Fibroblast of skin of left biceps (primary cell): ENCODE measurements at places on chromosomes 1 and 21.

- no peak for DNase-seq
Measured at GRCh38 chr1:81596341-81596740, 204.4 kb upstream of the ADGRL2 start.

DNA sequence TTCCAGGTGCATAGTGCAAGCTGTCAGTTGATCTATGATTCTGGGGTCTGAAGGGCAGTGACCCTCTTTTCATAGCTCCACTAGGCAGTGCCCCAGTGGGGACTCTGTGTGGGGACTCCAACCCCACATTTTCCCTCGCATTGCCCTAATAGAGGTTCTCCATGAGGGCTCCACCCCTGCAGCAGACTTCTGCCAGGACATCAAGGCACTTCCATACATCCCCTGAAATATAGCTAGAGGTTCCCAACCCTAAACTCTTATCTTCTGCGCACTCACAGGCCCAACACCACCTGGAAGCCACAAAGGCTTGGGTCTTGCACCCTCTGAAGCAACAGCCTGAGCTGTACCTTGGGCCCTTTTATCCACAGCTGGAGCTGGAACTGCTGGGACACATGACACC is 65.7 kb upstream of the PKN2 start:
- DNase-seq, result no peak

DNA sequence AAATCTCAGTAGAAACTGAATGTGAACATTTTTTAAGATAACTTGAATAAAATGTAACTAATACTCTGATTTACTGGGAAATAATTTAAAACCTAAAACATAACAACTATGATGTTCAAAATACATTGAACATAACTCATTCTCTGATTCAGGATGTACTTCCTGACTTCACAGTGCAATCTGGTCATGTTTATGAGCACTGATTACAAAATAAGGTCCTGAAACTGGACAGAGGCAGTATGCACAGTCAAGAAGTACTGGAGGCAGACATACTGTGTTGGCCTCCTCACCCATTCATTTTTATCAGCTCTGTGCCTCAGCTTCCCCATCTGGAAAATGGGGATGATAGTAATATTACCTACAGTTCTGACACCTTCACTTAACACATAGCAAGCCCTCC is 651.3 kb downstream of the PTPRC start:
- no peak for DNase-seq

- no peak for DNase-seq
Measured at GRCh38 chr1:241730031-241730430, 78.0 kb downstream of the WDR64 start.

GRCh38 chr1:204680461-204680860 is 5.1 kb downstream of the LRRN2 start:
- no peak for DNase-seq

DNA sequence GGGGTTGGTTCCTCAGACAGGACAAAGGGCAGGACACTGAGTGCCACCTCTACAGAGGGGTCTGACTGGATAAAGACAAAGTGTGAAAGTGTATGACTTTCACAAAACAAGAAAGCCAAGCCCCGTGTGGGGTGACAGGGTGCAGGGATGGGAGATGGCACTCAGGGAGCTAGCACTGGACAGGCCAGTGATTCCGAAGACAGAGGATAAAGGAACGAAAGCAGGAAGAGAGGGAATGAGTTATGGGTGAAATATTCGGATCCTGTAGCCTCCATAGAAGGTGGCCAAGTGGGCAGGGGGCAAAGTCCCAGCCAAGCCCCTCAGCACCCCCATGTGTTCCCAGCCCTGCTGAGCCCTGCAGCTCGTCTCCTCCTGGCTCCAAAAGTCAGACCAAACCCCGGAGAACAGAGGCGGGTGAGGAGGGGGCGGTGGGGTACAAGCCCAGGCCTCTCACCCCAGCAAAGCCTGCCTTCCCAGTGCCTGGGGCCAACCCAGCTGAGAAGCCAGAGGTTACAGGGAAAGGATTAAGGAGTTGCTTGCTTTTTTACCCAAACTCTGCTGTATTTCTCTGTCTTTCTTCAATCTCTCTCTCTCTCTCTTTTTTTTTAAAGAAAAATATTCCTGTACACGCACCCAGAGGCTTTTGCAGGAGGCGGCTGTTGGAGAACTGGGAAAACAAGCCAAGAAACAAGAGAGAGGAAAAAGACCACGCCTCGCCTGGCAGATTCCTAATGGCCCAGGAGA is 14.0 kb upstream of the WASF2 start:
- no peak for DNase-seq

DNA sequence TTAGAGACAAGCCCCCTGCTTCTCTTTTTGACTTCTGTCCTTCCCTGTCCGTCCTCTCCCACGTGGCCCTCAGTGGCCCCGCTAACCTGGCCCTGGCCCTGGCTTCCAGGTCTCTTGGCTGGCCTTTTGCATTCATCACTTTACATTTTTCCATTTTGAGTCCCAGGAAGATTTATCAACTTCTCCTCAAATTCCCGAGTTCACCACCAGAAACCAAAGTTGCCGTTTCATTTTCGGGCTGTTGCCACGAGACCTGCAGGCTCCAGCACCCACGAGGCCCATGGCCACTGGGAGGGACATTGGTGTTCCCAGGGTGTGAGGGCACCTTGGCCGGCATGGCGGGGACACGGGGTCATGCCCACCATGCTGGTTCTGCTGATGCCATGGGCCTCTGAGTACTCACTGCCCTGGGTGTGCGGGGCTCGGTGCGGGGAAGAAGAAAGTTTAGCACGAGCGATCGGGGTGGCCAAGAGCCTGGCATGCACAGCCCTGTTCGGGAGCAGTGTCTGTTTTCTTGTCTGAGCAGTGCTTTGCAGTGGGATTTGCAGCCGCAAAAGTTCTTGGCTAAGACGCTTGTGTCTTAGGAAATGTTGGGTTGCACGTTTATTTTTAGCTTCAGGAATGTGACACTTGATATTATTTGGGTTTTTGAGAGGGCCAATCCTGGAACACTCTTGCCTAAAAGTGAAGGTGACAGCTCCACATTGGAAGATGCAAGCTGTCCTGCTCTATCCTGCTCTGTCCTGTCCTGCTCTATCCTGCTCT is 40.4 kb upstream of the ADARB1 start:
- peak; percentile 56 for DNase-seq

DNA sequence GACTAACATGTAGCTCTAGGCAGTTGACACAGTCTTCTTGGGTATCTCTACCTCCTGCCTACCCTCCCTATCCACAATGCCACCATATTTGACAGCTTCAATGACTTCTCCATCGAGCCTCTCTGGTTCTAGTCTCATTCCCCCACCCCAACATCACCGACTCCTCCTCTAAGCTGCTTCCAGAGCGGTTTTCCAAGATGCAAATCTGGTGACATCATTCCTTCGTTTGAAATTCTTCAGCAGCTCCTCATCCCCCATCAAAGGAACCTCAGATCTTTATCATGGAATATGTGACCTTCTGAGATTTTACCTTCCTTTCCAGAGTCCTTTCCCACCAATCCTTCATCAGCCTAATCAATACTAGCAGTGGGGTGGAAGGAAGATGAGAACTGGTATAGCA is 352.4 kb upstream of the RUNX1 start:
- no peak for DNase-seq

DNA sequence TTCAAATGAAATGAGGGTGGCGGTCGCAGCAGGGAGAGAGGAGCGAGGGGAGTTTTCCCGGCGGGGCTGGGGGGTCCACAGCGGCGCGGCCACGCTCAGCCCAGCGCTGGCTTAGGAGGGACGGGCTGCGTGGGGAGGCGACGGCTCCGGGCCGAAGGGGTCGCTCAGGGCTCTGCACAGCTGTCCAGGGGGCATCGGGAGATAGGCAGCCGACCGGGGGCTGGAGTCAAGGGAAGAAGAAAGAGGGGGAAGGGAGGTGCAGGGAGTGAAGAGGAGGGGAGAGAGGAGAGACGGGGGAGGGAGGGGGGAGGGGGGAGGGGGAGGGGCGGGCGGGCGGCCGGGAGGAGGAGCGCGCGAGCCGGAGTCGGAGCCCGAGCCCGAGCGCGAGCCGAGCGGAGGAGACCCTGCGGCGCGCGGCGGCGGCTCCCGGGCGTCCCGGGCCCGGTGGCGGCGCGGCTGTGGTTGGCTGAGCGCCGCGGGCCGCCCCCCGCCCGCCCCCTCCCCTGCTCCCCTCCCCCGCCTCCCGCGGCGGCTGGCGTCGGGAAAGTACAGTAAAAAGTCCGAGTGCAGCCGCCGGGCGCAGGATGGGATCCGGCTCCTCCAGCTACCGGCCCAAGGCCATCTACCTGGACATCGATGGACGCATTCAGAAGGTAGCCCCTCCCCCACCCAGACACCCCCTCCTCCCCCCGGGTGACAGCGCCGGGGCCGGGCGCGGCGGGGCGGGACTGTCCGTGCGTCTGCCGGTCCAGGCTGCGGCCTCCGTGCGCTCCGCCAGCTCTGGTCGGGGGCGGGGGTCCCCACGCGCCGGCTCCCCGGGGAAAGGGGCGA is at the start of gene PDE9A:
PDE9A (plus strand) TSS at position 391 of the 831 bp plus-strand sequence; CDS start at position 585, 194 bp downstream.
- no peak for DNase-seq

DNA sequence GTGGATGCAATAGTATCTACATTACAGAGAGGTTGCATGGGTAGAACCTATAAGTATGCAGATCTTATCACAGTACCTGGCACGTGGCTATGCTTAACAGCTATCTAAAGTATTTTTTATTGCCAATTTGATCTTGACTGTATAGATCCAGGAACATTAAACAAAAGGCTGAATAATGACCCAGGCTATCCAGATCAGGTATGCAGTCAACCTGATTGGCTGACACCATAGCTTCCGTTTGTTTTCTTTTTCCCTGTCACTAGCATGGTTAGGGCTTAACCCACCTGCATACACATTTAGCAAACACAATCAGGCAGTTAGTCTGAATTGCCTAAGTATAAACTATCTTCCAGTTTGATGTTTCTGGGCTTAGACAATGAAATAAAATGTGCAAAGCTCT is 264.9 kb upstream of the PLXNA2 start:
- DNase-seq, result no peak

DNA sequence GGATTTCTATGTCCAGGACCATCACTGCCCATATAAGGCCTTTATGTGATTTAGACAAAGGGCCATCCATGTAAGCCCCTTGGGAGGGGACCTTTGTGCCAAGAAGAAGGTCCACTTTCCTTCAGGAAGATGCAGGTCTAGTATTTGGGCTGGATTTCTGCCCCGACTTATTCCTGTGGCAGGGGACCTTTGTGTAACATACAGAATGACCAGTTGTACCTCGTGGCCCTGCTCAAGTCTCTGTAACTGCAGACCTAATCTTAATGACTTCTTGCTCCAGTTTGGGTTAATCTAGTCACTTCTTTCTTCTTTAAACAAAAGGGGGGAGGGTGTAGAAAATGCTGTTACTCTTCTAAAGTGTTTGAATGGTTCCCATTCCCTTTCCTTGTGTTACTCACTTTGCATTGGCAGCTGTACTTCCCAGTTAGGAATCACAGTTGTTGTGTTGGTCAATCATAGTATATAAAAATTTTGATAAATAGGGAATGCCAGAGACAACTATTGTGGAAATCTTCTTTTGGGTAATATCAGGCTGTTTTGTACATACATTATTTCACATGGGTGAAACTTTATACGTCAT is 54.2 kb downstream of the MIGA1 start:
- no peak for DNase-seq

DNA sequence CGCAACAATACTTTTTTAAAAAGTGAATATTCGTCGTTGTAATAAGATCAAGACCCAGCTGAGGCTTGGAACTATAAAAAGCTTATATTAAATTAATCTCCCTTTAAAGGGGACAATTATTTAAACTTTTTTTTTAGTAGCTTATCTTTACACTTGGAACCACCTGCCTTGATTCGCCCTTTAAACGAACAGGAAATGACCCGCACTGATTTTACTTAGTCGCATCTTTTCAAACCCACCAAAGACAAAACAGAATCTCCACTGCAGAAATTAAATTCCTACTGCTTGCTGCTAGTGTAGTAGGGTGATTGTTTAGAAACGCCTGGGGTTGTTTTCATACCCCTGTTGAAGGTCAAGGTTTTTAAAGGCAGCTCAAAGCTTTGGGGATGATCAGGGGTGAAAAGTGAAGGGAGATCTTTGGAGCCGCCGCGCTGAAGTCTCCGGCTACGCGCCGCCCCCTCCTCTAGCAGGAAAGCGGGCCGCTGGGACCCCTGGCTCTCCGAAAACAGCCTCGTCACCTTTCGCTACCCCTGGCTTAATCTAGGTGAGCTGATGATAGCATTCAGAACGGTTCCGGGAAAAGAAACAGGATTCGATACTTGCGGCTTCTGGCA is 163.4 kb downstream of the RUNX1 start:
- DNase-seq, result no peak

- DNase-seq, result no peak
Measured at GRCh38 chr1:98323388-98323787, 338.1 kb upstream of the SNX7 start.

DNA sequence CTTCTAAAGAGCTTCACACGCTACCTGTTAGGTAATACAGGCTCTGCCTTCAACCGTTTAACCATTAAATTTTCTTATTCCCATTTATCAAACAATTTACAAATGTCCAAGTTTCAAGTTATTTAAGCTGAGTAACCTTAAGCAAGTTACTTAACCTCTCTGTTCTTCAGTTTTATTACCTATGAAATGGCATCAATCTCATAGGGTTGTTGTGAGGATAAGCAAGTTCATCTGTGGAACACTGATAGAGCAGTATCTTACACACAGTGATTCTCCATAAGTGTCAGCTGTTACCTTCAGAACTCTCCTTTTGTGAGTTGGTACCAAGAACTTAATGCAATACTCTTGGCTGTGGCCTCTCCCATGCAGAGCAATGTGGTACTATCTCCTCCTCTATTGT is 40.0 kb downstream of the GRIK3 start:
- no peak for DNase-seq

DNA sequence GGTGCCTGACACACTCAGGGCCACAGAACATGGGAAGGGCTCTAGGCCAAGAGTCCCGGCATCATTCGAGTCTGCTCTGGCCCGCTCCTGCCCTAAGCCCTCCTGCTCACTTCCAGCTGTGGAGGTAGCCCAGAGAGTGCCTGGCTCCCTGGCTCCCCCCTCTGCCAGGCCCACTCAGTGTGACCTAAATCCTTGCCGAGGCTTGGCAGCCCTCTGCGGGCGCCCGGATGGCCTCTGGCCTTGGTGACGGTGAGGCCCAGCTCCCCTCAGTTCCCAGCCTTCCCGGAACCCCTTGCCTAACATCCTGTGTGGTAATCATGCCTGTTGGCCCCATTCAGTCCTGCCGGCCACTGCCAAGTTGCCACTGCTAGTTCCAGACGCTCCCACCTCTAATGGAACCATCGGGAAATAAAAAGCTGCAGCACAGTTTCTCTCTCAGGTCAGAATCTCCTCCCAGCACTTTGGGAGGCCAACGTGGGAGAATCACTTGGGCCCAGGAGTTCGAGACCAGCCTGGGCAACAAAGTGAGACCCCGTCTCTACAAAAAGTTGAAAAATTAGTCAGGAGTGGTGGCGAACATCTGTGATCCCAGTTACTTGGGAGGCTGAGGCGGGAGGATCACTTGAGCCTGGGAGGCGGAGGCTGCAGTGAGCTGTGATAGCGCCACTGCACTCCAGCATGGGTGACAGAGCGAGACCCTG is 1.2 kb upstream of the H6PD start:
- no peak for DNase-seq

- DNase-seq, result no peak
Measured at GRCh38 chr21:25459993-25460392, 147.3 kb downstream of the MRPL39 start.

GRCh38 chr1:32388641-32389040 is 5.6 kb downstream of the BSDC1 start:
- no peak for DNase-seq
